ENCODE measurements at places on chromosomes 5 and 9. TPM values are rescaled to one million over a fixed set of nuclear protein-coding genes. Genes with fewer than 3 reads are reported as not detected.
A peak's percentile ranks its signal among the peaks of the same experiment; 100 is the strongest.

DNA sequence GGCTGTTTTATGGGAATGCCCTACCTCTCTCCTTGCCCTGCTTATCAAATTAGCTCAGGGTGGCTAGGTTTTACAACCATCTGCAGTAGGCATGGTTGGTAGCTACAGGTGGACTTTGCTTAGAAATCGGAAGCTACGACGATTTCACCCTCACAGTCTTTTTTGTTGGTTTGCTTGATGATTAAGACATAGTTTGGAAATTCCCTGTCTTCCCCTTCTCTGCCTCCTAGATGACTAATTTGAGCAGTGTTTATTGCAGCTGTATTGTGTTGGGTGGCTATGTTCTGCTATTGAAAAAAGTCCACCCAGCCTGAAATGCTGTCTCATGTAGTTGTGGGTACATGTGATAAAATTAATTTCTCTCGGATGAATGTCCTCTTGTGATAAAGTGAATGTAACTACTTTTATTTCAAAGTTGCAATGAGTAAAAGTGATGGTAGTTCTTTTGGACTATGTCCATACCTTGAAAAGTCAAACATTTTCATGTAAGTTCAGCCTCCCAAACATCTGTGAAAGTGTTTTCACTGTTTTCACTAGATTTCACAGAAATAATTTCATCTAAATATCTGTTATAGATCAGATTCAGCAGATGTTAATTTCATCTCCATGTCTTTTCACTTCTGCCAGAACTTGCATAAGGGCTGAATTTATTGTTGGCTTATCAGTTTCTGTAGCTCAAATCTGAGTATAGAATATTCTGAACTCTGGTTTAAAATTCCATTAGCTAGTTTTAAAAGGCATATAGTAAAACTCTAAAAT lies 37.3 kb upstream of the FYB1 start:
- peak; percentile 75 for DNase-seq
- H3K36me3 ChIP-seq: no peaks in the 10 kb centered on the region
- H3K27ac ChIP-seq: no peak overlapping the region

GRCh38 chr5:2718115-2718514 lies 33.4 kb downstream of the IRX2 start:
- DNase-seq: no peak
- H3K27ac ChIP-seq: no peak overlapping the region
- H3K36me3 ChIP-seq: no peaks in the 10 kb centered on the region
- no peaks in the 10 kb centered on the region for H3K4me1 ChIP-seq
- H3K4me3 ChIP-seq: no peak overlapping the region

GRCh38 chr9:130891688-130892476 lies 4.7 kb downstream of the QRFP start:
- peaks cover 28% of the 10 kb centered on the region for H3K4me1 ChIP-seq
- H3K4me3 ChIP-seq: no peak overlapping the region
- H3K27me3 ChIP-seq: peaks cover 4% of the 10 kb centered on the region
- H3K27ac ChIP-seq: no peak overlapping the region
- peak; percentile 61 for DNase-seq

DNA sequence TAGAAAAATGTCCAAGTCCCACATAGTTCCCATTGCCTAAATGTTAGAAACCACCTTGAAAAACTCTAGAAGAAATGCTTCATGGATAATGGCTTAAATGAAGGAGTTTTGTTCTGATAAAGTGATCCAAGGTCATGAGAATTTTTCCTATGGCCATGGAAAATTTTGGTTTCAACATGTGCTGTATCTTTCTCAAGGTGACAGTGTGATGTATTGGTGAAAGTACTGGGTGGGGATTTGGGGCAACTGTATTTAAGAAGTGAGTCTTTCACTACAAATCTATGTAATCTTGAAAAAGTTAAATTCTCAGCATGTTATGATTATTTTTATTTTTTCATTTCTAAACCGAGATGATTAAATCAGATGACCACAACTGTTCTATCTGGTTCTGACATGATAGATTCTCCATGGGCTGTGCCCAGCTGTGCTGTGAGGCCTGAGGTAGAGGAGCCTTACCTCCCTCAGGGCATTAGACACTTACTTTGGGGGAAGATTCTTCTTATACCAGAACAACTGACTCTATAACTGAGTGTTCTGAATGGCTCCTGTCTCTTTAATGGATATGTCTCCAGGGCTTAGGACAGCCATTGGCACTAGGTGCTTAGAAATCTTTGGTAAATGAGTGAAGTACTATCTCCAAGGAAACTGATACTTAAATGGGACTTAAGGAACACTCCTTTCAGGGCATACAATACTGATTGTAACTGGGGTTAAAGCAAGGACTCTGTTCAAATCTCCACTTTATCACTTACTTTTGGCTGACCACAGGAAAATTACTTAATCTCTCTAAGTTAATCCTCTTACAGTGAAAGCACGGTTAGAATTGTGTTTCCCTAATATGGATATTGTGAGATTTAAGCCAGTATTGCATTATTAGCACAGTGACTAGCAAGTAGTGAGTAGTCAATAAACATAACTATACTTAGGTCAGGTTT lies 397.4 kb upstream of the MEF2C start:
- H3K27me3 ChIP-seq: no peaks in the 10 kb centered on the region
- H3K4me1 ChIP-seq: peaks cover 4% of the 10 kb centered on the region
- DNase-seq: no peak
- H3K36me3 ChIP-seq: no peaks in the 10 kb centered on the region

FCN2 gene
- 0.18 TPM for total RNA-seq

- no peak overlapping the region for H3K4me3 ChIP-seq
- H3K4me1 ChIP-seq: peaks cover 2% of the 10 kb centered on the region
- DNase-seq: peak; percentile 18
- no peaks in the 10 kb centered on the region for H3K36me3 ChIP-seq
These were observed 107.8 kb downstream of the NR6A1 start for GRCh38 chr9:124663046-124663961.

- H3K27ac ChIP-seq: no peak overlapping the region
- no peaks in the 10 kb centered on the region for H3K27me3 ChIP-seq
- no peaks in the 10 kb centered on the region for H3K36me3 ChIP-seq
- peaks cover 3% of the 10 kb centered on the region for H3K4me1 ChIP-seq
These were observed 249.7 kb upstream of the NREP start for GRCh38 chr5:112006721-112007120.
